Stimulated activated CD8-positive, alpha-beta memory T cell treated with anti-CD3 and anti-CD28 coated beads, Interleukin-15, amount 100 ng/mL, for 4 hours (primary cell): ENCODE measurements at places on chromosomes 4 and X.

- no peak for DNase-seq
Observed at GRCh38 chrX:21740329-21741274, 17.3 kb downstream of the SMPX start.

- DNase-seq, result no peak
Observed at GRCh38 chr4:7638489-7638888, 203.8 kb upstream of the PSAPL1 start.

GRCh38 chrX:101208152-101208905 is 11.3 kb upstream of the DRP2 start:
- DNase-seq, result no peak

GRCh38 chrX:73758250-73758649 is 195.3 kb downstream of the CHIC1 start:
- no peak for DNase-seq

GRCh38 chrX:109987884-109988283 is 15.0 kb upstream of the TMEM164 start:
- DNase-seq, result no peak

- no peak for DNase-seq
Observed at GRCh38 chrX:131711478-131711867, 167.6 kb downstream of the OR13H1 start.
